RWPE2 (cell line): ENCODE measurements at places on chromosomes 12 and 14.

GRCh38 chr12:75909714-75910656 lies 121.6 kb downstream of the PHLDA1 start:
- no peak for DNase-seq

- DNase-seq = no peak
These were observed 35.2 kb downstream of the HELB start for GRCh38 chr12:66337381-66338010.

DNA sequence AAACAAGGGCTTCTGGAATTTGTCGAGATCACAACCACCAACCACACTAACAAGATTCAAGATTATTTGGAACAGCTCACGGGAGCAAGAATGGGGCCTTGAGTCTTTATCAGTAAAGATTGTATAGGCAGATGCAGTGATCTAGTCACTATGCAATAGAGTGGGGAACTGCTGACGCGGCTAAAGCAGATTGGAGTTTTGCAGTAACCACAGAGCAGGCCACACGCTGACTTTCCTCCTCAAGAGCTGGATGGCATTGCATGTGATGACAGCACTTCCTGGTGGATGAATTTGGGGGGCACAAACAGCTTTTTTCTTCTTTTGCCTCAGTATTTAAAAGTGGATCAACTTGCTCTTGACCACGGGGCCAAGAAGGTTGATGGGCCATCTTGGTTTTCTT lies 46.0 kb downstream of the KCNK13 start:
- DNase-seq = no peak

DNA sequence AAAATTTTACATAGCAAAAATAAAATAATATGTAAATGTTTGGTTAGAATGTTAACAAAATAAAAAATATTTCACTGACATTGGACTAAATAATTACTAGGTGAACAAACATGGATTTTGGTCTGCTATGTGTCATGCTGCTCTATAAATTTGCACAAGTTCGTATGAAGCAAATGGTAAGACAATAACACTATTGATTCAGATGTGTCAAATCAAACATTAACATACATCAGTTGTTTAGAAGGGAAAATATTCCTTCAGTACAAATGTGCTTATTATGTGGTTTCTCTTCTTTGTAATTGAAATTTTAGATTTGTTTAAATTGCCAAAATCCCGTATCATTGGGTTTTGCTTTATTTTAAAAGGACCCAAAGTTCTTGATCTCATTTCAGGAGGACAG lies 46.9 kb downstream of the PAWR start:
- DNase-seq = no peak

DNA sequence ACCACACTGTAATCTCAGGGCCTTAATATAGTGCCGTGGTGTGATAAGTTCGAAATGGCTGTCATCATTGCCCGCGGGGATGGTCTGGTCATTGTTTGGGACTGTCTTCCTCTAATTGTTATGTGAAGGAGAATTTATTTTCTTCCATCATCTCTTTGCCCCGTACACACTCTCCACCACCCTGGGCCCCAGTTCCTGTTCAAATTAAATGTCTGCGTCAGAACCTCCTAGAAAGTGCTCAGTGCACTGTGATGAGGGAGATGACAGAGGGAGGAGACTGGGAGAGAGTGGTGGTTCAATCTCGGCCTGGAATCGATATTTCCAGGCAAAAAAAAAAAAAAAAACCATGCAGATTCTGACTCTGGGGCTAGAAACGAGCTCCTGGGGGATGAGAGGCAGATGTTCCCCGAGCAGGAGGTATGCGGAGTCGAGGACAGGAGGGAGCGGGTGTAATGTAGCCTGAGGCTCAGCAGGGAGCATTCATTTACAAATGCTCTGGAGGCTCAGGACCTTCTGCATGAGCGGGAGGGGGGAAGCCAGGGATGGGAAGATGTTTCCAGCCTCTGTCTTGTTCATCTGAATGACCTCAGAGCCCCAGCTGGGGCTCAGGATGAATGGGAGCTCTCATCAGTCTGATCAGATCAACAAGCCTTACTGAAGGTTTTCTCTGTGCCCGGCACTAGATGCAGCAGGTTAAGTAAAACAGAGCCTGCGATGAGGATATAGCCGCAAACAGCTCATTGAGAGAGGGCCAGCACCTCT lies 219.5 kb downstream of the TBX5 start:
- no peak for DNase-seq

DNA sequence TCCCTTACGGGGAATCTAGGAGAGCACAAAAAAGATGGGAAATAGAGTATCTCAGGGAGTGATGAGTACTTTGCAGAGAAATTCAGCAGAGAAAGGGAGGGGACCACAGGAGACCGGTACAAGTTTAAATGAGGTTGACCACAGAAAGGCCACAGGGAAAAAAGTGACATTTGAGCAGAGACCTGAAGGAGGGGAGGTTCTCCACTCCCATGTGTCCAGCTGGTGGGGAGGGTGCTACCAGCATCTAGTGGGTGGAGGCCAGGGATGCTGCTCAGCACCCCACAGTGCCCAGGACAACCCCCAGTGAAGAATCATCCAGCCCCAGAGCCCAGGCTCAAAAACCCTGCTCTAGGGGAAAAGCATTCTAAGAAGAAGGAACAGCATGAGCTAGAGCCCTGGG lies 34.6 kb downstream of the TESC start:
- no peak for DNase-seq

DNA sequence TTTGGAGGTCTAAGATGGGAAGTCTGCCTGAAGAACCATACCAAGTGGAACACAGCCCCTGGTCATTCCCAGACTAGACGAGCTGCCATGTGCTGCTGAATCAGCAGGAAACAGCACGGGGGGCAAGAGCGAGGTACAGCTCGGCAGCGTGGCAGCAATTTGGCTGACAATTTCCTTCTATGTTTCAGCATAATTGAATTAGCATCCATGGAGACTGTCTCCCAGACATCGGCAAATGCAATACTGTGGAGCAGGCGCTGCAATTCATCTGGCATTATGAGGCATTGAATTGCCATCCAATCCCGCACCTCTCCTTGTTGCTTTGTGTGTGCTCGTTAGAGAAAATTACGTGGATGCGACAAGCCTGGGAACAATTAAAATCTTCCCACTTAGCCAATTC lies 46.0 kb upstream of the CCDC60 start:
- no peak for DNase-seq

DNA sequence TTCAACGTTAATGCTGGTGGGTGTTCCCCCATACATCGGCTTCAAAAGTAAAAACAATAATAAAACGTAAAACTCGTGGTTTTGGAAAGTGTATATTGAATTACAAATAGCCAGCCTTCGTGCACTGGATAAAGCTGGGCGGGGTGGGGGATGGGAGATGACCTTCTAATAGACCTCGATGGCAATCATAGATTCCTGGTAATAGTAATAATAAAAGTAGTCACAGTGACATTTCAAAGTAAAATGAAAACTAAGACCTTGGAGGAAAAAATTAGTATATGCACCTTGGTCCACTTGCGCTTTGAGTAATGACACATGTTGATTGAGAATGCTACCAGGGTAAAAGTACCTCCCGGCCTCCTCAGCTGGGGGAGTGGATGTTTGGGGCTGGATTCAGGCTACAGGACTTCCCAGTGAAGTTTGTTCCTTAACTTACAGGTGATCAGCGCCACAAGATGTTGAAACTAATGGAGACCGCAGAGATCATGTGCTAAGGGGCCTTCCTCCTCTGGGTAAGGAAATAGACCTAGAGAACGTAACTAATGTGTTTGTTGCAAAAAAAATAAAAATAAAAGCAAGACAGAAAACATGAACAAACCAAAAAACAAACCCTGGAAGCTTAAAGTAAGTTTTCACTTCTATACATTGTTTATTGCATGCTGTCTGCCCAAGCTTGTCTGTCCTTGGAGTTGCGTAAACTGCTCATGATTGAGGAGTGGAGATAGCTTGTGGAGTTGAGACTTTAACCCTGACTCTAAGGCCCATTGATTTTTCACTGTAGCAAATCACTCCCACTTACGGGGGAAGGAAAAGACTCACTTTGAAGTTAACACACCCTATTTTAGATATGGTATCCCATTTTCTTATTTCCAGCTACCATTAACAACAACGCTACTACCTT lies 907 bp upstream of the LRIG3 start:
- no peak for DNase-seq

DNA sequence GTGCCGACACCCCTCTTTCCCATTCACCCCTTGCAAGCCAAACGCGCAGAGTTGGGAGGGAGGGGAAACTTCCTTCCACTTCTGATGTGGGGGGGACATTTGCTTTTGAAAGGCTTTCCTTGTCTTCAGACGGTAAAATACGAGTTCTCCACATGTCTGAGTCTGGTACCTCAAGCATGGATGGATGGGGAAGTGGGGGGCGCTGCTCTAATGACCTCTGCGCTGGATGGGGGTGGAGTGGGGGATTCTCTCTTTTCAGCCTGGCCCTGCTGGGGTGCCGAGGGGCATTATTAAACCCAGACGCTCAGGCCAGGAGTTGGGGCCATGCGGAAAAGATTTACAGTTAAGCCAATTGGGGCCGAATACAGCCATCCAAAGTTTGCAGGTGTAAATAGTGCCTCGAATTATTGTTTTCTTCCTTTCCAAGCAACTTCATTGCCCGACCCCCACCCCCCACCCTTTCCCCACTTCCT lies 9.1 kb upstream of the TBX3 start:
- no peak for DNase-seq

GRCh38 chr14:54170301-54170700 lies 213.7 kb upstream of the BMP4 start:
- DNase-seq = no peak

- DNase-seq = no peak
These were observed 1.6 kb upstream of the C1R start for GRCh38 chr12:7093892-7094291.

DNA sequence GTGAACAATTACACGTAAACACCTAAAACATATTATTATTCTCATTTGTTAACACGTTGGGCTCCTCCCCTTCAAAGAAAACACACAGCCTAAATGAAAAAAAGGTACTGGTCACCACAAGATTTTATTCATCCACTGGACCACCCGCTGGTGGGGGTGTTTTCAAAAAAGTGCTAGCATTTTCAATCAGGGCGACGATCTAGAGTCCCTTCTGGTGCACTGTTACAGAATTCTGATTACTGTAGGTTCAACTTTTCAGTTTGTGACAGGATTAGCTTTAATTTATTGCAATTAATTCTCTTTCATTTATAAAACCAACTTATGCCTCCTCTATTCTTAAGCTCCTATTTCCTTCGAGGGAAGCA lies 443 bp downstream of the MAGOHB start:
- DNase-seq = no peak

- DNase-seq = no peak
These were observed 182.5 kb upstream of the RASSF8 start for GRCh38 chr12:25775968-25776367.

GRCh38 chr14:61561657-61562276 lies 133.5 kb upstream of the HIF1A start:
- DNase-seq = peak; percentile 98

DNA sequence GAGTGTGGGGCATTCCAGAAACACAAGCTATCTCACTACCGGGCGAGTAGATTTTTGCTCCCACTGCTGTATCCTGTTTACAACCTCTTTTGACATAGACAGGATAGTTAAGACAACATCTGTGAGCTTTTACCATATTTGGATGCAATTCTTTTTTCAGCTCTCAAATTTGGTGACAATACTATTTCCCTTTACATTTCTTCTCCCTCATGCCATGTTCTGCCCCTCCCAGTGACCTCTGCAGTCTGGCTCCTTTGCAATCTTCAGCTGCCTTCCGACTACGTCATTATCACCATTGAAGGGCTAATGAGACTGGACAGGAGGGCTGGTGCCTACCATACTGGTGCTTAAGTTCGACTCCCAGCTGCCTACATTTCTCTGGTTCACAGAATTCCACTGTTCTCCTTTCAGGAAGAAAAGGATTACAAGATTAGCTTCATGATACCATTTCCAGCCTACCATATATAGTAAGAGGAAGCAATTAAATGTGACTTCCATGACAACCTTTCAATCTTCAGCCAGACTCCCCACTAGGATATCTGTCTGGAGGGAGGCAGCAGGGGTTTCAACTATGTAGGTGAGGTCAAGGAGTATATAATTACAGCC lies 251.6 kb downstream of the PHLDA1 start:
- DNase-seq = no peak

GRCh38 chr12:28223025-28223554 lies 32.8 kb downstream of the CCDC91 start:
- DNase-seq = no peak

DNA sequence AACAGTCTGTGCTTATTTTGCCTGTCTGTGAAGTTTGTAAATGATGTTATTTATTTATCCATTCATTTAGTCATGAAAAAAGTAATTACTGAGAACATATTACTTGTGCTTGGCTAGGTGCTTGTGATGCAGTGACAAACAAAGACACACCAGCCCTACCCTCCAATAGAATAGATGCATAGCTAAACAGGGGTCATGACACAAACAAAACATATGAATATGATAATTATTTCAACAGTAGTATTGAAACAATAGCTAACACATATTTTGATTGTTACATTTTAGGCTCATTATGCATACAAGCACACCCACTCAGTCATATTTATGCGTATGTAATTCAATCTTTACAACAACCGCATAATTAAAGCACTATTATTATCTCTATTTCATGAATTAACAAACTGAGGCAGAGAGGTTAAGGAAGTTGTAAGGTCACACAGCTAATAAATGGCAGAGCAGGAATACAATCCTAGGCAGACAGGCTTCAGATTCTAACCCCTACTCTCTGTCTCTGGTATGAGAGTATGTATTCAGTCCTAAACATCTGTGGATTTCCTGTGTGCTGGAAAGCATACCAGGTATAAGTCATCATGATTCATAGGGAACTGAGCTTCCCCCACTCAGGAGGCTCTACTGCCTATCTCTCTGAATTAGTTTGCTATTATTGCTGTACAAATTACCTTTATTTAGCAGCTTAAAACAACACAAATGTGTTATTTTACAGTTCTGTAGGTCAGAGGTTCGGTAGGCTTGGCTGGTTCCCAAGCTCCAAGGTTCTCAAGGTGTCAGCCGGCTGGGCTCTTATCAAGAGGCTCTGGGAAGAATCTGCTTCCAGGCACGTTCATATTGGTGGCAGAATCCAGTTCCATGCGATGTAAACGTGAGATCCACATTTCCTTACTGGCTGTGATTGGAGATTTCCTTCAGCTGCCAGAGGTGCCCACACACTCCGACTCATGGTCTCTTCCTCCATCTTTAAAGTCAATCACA lies 509.4 kb downstream of the GALC start:
- no peak for DNase-seq

GRCh38 chr12:98439981-98440581 lies 75.3 kb upstream of the TMPO start:
- DNase-seq = peak; percentile 78

- DNase-seq = no peak
These were observed 76.9 kb upstream of the OTX2 start for GRCh38 chr14:56887216-56887615.

DNA sequence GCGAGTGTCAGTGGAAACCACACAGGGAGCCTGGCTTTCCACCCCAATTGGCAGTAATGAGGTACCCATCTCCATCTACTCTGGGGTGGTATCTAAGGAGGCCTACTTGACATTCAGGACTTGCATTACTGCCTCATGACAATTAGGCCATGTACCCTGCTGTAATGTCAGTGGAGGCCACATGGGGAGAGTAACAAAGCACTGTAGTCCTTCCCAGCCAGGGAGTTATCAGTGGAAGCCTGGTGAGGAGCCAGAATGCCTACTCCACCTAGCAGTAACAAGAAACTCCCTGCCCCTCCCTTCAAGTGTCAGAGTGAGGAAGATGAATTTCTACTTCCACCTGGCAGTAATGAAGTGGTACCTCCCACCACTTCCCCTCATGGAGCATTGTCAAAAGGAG lies 12.5 kb downstream of the TIMM9 start:
- DNase-seq = no peak
